ENCODE measurements at places on chromosomes 7 and 10.

- DNase-seq, result no peak
Measured at GRCh38 chr10:122557516-122557915, 3.0 kb upstream of the DMBT1 start.

GRCh38 chr7:46812101-46812675 lies 769.7 kb downstream of the TNS3 start:
- DNase-seq, result no peak

DNA sequence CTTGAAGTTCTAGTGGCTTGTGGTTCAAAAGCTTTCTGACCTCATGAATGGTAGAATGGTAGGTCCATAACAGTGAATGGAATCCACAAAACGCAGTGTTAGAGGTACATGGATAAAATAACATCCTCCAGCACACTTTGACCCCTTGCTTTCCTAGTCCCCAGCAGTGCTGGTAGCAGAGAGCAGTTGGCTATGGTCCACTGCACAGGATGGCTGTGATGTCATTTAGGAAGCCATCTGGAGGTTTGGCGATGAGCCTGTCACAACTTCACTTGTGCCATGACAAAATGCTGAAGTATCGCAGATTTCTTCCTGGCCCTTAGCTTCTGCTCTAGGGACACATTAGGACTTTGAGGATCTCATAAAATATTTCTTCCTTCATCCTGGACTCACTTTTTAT lies 300.0 kb upstream of the FZD8 start:
- DNase-seq, result no peak

GRCh38 chr7:55486991-55487390 lies 85.3 kb downstream of the VOPP1 start:
- DNase-seq, result no peak

DNA sequence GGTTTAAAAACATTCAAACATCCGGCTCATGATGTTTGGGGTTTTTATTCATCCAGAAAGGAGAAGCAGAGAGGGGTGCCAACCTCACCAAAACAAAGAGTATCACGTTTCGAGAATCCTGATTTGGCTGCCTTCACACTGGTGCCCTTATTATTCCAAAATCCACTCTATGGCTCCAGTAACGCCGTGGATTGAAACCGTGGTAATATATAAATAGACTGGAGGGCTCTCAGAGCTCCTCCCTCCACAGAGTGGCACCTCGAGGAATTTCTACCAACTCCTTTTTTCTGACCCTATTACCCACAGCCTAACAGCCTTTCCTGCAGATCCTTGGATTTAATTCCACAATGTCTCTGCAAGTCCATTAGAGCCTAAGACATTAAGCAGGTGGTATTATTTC lies 353.6 kb downstream of the CRPPA start:
- no peak for DNase-seq

GRCh38 chr7:149496642-149497391 lies 792 bp downstream of the ZNF746 start:
- no peak for DNase-seq

GRCh38 chr10:98516352-98516751 lies 69.6 kb upstream of the HPS1 start:
- no peak for DNase-seq

DNA sequence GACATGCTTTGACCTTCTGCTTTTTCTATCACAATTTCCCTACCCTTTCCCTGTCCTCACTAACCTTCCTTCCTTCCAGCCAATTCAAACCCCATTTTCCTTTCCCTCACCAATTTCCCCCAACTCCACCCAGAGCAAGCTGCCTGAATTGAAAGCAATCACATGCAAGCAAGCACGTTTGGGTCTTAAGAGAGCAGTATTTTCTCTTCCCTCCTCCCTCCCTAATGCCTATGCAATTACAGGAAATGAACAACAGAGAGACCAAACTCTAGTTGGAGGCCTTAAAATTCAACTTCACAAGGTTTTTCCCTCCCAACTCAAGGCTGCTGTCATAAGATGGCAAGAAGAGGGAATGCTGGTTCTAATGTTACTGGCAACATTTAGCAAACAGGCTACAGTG lies 117.2 kb downstream of the MYOF start:
- DNase-seq, result no peak

DNA sequence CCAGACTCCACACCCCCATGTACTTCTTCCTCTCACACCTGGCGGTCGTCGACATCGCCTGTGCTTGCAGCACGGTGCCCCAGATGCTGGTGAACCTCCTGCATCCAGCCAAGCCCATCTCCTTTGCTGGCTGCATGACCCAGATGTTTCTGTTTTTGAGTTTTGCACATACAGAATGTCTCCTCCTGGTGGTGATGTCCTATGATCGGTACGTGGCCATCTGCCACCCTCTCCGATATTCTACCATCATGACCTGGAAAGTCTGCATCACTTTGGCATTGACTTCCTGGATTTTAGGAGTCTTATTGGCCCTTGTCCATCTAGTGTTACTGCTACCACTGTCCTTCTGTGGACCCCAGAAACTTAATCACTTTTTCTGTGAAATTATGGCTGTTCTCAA lies 4.8 kb downstream of the OR2A25 start:
- no peak for DNase-seq

DNA sequence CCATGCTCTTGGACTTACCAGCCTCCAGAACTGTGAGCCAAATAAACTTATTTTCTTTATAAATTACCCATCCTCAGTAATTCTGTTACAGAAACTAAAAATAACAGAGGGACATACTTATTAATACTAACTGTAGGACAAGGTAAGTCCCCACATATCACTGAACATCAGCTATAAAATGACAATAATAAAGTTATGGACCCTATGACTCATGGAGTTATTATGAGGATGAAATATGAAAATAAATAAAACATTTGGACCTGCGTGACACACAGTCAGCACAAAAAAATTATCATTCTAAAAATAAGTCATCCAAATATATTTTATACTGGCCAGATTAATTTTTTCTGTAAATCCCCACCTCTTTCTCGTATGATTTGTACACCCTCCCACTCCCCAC lies 34.9 kb upstream of the ELAPOR2 start:
- no peak for DNase-seq

GRCh38 chr10:63772491-63772890 lies 251.3 kb downstream of the REEP3 start:
- DNase-seq, result no peak

GRCh38 chr10:49781247-49781646 lies 19.1 kb upstream of the OGDHL start:
- no peak for DNase-seq

- no peak for DNase-seq
Measured at GRCh38 chr10:69056129-69056528, 31.8 kb upstream of the SRGN start.

DNA sequence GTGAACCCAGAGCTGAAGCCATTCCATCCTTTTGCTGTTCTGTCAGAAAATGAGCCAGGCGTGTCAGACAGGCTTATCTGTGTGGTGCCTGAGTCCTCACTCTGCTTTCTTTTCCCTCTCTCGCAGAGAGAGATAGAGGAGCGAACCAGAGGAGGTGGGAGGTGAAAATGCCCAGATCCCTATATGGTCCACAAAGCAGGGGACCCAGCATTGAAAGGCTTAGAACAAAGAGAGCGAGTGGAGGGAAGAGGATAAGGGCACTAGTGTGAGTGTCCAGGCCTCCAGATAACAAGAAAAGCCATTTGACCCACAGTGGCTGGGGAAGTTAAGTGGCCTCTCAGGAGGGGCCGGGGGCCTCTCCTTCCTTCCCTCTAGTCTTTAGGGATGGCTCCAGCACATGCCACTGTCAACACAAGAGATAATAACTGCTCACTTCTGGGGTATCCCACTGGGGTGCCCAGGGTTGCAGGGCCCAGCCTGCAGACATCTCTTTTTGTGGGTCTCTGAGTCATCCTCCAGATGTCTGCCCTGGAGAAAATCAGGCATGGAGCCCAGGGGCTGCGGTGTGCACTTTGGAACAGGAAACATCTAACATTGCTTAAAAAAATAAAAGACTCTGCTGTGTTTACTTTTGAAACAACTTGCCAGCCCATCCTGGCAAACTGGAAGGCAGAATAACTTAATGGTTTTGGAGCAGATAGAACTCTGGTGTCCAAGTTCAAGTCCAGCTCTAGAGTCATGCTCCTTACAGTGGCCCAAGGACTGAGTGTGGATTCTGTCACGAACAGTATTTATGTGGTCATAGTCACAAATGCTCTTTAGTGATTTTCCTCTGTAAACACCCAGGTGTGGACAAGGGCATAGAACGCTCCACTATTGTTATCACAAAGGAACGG lies 189.5 kb downstream of the CXCL12 start:
- no peak for DNase-seq

- DNase-seq, result no peak
Measured at GRCh38 chr10:127194599-127194998, 1.8 kb downstream of the INSYN2A start.

DNA sequence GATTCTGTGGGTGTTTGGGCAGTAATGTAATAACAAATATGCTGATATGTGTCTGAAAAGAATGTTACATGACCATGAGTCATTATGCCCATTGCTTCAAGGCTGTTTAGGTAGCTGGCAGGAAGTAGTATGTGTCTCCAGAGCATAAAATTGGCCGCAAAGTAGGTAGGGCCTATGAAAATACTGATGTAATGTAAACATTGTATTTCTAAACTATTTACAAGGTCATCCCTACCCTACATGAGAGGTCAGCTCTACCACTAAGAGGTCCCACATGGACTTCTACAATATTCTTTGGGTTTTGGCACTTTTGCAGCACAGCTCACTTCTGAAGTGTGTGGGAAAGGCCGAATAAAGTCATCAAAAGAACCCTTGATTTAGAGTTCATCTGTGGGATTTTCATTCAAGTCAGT lies 301.9 kb downstream of the AHR start:
- DNase-seq, result no peak

- DNase-seq, result no peak
Measured at GRCh38 chr7:24854866-24855265, 97.6 kb upstream of the GSDME start.

- no peak for DNase-seq
Measured at GRCh38 chr10:59508296-59508695, 145.9 kb upstream of the FAM13C start.

- no peak for DNase-seq
Measured at GRCh38 chr10:31921031-31921430, 7.6 kb downstream of the ARHGAP12 start.

GRCh38 chr7:85191383-85191782 lies 4.5 kb upstream of the SEMA3D start:
- peak; percentile 3 for DNase-seq

- no peak for DNase-seq
Measured at GRCh38 chr10:112753961-112754411, 196.1 kb upstream of the TCF7L2 start.

- DNase-seq, result no peak
Measured at GRCh38 chr7:113371416-113372043, 253.2 kb upstream of the SMIM30 start.

DNA sequence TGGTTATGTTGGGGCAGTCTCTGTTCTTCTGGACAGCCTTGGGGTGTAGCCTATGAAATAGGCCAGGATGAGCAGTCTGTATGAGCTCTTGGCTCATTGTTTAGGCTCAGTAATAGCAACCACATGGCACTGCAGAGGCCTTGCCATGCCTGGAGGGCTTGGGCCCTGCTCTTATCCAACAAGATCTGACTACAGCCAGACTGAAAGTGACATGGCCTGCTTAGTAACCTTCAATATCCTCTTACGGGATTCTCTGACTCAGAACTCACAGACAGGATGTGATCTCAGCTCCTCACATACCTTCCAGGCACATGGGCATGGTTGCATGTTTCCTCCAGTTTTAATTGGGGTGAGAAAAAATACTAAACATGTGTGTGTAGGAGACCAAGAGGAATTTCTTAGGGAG lies 289.3 kb downstream of the PTEN start:
- no peak for DNase-seq

DNA sequence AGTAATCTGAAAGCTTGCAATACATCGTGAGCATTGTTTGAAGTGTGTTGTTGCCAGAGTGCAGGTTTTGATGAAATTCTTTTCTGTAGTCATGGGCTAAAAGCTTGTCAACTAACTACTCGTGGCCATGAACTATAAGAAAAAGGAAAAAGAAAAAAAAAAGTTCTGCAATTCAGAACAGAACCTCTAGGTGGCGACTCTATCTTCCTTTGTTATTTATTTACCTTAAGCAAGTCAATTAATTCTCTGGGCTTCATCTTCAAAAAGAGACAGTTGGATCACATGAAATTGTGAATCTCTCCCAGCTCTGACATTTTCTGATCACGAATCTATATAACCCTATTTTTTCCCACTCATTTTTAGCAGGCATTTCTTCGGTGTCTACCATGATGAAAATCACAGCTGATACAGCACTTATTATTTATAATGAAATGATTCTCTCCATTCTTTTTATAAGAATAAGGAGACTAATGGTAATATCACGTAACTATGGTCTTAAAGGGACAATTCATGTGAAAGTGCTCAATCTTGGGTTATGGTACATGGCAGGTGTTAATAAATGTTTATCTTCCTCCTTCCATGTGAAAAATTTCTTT lies 18.8 kb downstream of the TMEM196 start:
- DNase-seq, result peak; percentile 1

DNA sequence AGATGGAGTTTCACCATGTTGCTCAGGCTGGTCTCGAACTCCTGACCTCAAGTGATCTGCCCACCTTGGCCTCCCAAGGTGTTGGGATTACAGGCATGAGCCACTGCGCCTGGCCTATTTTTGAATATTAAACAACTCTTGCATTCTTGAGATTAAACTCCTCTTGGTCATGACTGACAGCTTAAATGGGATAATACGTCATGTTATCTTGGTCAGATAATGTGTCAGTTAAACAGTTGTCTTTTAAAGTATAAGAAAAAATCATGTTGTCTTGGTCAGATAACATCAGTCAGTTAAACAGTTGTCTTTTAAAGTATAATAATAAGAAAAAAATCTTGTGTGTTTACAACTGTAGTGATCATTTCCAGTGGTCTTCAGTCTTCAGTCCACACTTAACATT lies 73.6 kb upstream of the SYPL1 start:
- DNase-seq, result no peak

DNA sequence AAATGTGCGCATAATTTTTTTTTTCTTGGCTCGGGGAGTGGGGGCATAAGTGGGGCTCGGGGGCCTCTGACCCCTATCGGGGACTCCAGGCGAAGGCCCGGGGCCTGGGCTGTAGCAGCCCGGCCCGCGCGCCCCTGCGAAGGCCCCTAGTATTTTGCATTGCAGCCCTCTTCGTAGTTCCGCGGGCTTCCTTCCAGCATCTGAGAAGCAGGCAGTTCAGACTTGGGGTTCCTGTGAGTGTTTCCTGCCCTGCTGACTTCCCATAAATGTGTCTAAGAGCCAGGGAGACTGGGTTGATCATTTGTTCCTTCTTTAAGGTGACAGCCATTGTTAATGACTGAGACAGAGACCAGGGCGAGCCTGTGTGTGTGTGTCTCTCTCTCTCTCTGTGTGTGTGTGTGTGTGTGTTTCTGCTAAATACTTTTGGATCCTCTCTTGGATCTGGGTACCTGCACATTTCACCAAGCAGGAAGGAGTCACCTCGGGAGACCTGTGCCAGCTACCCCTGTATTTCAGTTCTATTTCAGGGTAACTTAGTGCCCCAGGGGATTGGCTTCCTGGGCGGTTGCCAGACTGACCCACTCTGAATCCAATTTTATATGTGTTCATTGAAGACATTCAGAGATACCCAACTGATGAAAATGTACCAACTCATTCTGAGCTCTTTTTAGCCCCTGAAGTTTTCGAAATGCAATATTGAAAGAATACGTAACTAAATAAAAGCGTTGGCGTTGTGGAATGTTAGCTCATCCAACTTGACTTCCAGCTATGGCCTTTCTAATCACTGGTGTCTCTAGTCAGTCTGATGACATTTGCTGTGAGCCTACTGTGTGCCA lies 805 bp downstream of the MSRB2 start:
- no peak for DNase-seq

- no peak for DNase-seq
Measured at GRCh38 chr10:75398692-75399460, 2.7 kb downstream of the ZNF503 start.

GRCh38 chr7:6375348-6376101 lies 72.2 kb downstream of the DAGLB start:
- no peak for DNase-seq
